ENCODE measurements at places on chromosomes 4 and X.

GRCh38 chr4:129362691-129363274 is 266.8 kb downstream of the C4orf33 start:
- DNase-seq, result peak; percentile 79

DNA sequence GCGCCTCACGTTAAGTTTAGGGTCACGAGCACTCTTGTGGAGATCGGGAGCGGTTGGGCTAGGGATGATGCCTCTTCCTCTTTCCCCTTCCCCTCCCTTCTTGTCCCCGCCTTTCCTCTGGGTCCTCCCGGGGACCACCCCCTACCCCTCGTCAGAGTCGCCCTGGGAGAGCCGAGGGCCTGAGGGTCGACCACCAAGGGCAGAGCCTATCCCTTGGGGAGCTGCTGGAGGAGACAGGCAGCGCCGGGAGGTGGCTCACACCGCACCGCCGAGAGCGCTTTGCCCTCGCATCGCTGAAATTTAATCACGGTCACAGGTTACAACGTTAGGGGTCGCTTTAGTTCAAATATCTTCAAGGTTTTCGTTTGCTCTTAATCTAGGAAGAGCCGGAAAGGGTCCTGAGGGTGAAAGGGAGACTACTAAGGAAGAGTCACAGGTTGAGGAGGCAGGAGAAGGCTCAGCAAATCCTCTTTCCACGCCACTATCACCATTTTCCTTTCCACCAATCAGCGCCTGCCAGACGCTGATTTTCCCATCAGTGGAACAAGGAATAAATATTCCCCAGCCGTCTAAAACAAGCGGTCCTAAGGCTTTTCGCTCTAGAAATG is 528 bp upstream of the SNCA start:
- no peak for DNase-seq

- no peak for DNase-seq
Observed at GRCh38 chrX:1493877-1494510, 41.3 kb upstream of the ASMTL start.

DNA sequence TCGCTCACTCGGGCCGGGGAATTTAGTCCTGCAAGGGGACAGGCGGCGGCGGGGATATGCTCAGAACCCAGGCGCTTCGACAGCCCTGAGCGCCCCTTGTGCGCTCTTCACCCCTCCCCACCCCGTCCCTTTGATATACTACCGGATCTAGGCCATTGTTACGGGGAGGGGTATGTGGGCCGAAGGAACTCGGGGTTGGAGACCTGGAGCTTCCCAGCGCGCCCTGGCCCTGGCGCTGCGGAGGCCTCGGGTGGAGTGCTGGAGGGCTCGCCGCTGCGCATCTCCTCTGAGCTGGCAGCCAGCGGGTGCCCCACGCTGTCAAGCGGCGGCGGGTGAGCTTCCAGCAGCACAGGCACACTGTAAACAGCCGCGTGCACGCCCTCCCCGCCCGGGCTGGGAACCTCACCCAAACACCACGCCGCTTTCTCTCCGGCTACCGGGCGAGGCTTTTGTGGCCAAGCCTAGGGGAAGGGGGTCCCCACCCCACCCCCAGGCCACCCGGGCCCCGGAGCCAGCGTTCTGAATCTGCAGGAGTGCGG is 54.5 kb upstream of the BCOR start:
- no peak for DNase-seq

GRCh38 chr4:110778521-110778920 is 155.6 kb upstream of the PITX2 start:
- no peak for DNase-seq

GRCh38 chr4:184962125-184962638 is 56.1 kb upstream of the HELT start:
- no peak for DNase-seq

- DNase-seq, result no peak
Observed at GRCh38 chr4:154415313-154415712, 76.3 kb downstream of the DCHS2 start.
